ENCODE measurements at places on chromosomes 7 and 10. TPM values are rescaled to one million over a fixed set of nuclear protein-coding genes. Genes with fewer than 3 reads are reported as not detected.

Gene MORN4
- 3.9 TPM for total RNA-seq

Gene EEPD1
- total RNA-seq, result 0.33 TPM

Gene STOX1
- 0.11 TPM for total RNA-seq

Gene ASZ1
- not detected for total RNA-seq

Gene PLEKHS1
- not detected for total RNA-seq

Gene KAZALD1
- 1.1 TPM for total RNA-seq

Gene MMP21
- total RNA-seq, result 0.07 TPM

Gene GPC2
- 2.2 TPM for total RNA-seq

Gene PAPOLB
- 0.04 TPM for total RNA-seq

Gene TNKS2
- 58.0 TPM for total RNA-seq

GRCh38 chr7:1691096-1691495 lies 21.0 kb downstream of the ELFN1 start:
- no peak for DNase-seq

- no peak for DNase-seq
These were observed 56.1 kb downstream of the ATAD1 start for GRCh38 chr10:87761892-87762291.

DNA sequence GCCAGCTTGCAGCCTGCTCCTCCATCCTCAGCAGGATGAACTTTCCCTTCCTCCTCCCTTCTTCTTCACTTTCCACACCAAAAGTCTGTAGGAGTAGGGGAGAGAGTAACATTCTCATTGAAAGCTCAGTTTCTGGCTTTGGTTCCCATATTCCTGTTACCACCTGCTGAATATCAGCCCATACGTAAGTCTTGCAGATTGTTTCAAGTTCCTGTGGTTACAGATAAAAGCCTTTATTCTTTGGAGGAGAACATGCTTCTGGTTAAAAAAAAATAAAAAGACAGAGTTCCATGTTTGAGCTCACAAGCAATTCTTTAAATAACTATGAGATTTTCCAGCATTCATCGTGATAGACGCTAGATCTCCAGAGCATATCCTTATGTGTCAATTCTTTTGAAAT lies 637.3 kb downstream of the SUGCT start:
- no peak for DNase-seq

GRCh38 chr7:85498031-85498430 lies 311.2 kb upstream of the SEMA3D start:
- DNase-seq, result no peak

GRCh38 chr7:34389332-34390078 lies 268.5 kb upstream of the NPSR1 start:
- DNase-seq, result no peak

DNA sequence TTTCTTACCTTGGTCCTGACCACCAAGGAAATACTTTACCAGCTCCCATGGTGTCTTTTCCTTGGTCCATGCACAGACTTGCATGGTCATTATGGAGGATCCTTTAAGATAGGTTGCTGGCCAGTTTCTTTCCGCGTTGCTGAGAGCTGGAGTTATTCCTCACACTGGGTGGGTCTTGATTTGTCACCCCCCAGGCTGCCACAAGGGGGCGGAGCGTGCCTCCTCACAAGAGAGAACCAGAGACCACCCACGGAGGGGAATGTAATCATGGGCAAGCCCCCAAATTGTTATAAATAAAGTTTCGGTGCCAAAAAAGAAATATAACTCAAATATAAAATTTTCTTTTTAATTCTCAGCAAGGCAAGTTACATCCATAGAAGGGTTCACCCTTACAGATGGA lies 10.5 kb upstream of the TRIM24 start:
- DNase-seq, result no peak

GRCh38 chr7:22586101-22586785 lies 86.3 kb upstream of the STEAP1B start:
- no peak for DNase-seq

DNA sequence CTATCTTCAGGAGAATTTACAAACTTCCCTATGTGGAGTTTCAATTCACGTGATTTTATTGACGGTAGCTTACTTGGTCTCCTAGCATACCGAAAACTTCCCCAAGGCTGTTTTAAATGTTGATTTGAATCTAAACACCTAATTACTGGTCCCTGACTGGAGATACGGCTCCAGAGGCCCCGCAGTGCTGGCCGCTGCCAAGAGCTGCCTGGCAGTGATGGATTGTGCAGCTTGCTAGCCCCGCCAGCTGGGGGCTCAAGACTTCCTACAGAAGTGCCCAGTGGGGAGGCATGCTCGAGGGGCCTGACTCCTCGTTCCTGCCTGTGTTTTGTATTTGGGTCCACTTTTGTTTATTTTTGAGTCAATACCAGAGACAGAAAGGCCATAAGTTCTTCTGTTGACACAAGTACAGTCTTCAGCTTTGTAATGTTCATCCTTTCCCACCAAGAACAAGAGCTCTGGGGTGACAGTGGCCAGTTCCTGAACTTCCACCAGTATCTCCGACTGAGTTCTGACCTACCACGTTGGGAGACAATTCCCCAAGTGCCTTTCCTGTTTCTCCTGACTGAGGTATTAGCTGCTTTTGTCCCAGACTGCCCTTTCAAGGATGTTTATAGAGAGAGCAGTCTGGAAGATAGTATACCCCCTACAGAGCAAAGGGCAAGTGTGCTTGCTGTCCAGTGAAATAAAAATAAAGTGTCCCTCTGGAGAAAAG lies 80.7 kb upstream of the CXCL12 start:
- no peak for DNase-seq

- no peak for DNase-seq
These were observed 81.3 kb downstream of the ZFAND4 start for GRCh38 chr10:45591280-45591679.

DNA sequence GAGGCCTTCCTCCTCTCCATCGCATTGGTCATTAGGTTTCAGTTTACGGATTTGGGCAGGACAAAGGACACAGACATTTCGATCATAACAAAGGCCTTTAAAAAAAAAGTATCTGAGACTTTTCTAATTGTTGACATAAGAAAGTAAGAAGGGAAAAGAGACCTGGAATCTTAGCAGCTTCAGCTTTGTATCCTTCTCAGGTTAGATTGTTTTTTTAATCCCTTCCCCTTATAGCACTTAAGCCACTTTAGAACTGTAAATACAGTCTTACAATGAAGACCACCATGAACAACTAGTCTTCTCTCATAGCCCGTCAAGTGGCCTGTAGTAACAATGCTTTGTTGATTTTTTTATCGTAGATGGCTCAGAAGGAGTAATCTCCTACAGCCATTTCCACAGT lies 45.2 kb downstream of the LMTK2 start:
- DNase-seq, result no peak

- DNase-seq, result no peak
These were observed 228.4 kb downstream of the FANK1 start for GRCh38 chr10:126124668-126125349.

DNA sequence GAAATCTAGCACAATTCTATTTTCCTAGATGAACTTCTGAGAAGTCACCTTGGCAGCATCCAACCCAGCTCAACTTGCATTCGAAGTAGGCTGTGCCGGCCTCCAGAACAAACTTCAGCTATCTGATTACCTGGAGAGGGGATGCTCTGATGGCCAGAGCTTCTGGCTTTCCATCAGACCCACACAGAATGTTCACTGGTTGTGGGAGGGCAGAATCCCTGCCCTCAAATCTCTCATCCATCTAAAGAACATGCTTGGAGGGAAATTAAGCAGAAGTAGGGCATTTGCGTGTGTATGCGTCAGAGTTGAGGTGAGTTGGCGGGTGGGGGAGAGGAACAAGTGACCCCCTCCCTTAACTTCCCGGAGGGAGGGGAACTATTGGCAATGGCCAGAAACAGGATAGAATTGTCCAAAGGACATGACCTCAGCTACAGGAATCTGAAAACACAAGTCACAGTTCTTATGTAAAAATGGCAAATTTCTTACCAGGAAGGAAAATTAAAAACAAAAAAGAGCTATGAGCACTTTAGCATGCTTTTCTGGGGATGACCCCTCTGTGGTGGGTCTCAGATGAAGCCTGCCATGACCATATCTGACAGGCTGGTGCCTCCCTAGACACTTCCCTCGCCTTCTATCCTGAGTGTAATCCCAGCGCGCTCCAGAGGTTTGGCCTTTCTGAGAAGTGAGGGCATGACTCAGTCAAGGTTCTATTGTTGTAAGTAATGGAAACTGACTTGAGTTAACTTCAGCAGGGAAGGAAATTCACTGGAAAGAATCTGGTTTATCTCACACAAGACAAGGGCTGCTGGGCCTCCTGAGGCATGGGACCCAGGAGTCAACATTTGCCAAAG lies 278.8 kb downstream of the RPS24 start:
- DNase-seq, result peak; percentile 73

- no peak for DNase-seq
These were observed 188.4 kb upstream of the C7orf33 start for GRCh38 chr7:148402159-148402558.

- no peak for DNase-seq
These were observed 439 bp downstream of the RBP4 start for GRCh38 chr10:93600446-93601145.

DNA sequence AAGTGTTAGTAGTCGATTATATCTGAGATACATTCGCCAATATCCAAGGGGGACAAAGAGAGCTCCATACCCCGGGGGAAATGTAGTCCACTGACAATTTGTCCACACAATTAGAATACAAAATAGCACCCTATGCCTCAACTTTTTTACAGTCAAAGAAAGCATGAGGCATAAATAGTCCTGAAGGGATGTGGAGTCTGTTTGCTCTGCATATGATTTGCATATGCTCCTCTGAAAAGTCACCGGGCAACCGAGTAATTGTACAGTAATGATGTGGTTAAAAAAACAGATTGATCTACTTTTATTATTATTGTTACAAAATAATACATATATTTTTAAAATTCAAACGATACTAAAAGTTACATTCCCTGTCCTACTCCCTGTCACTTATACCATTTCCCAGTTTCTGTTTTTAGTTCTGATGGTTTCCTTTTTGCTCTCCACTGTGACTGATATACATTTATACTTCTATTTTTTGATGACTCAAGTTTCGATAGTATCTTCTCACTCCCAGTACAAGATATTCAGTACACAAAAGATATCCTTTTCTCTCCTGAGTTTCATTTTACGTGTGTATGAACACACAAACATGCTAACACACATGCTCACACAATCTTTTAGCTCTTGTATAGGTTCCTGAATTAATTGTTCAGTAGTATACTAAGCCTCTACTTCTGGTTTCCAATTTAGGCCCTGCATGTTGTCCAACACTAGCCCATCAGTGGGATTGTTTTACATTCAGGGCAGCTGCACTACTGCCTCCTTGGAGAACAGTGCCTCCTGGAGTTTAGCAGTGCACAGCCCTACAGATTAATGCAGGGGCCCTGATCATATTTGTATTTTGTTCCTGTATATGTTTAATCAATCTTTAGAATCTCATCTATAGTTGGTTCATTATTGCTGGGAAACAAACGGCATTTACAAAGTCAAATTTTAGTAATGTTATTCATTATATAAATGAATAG lies 130.9 kb downstream of the TES start:
- no peak for DNase-seq

DNA sequence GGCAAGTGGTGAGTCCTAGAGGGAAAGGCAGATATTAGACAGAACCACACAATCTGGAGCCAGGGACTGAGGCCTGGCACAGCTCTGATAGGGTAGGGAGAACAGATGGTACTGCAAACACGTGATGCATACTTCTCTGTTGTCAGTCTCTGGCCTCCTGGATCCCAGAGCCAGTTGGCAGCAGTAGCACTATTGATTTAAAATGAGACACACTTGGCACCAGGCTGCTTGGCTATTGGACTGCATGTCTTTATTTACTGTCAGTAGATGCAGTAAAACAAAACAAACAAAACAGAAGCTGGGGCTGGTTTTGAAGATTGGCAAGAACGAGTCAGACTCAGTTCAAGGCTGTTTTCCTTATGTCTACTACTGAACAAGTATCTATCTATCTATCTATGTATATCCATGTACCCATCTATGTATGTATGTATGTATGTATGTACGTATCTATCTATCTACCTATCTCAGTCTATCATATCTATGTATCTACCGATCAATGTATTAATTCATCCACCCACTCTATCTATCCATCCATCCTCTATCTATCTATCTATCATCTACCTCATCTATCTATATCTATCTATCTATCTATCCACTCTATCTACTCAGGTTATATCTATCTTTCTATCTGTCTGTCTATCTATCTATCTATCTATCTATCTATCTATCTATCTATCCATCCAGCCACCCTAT lies 23.4 kb upstream of the MGAM2 start:
- no peak for DNase-seq

DNA sequence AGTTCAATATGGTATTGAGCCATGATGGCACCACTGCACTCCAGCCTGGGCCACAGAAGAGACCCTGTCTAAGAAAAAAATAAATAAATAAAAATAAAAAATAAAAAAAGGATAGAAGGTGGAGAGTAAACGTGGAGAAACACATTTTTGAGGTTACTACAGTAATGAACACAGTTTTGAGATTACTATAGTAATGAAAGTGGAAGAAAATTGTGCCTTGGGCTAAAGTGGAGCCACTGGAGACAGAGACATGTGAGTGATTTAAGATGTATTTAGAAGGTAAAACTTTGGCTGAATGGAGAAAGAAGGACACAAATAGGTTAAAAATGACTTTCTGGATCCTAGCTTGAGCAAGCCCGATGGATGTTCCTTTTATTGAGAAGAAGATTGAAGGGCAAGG lies 76.8 kb downstream of the HGF start:
- no peak for DNase-seq

DNA sequence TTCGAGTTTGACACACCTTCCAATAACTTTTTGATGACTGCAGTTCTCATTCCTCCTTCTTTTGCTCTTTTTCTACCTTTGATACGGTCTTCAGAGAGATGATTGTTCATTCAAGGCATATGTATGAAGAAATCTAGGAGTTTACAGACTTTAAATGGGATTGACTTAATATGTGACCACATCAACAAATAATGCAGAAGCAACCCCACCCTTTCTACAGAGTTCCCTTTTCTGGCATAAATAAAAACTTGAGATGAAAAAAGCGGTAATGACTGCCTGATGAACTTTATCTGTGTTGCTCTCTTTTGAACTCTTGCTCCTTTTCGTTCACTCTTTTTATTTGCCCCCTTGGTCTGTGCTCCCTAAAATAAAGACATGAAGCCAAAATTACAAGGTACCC lies 161.7 kb downstream of the C7orf25 start:
- DNase-seq, result no peak

DNA sequence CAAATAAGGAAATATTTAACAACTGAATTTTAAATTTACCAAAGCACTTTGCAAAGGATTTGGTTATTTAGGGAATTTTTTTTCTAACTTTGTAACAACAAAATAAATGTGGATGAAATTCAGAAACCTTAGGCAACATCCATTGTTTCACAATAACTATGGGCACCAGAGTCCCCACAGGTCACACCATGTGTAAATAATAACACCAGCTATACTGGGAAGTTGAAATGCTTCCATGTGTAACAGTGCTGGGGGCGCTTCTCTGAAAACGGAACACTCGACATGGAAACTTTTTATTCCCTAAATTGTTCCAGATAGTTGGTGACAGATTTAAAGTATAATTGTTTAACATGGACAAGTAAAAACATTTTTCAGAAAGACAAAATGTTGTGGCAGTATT lies 818.6 kb downstream of the TNS3 start:
- no peak for DNase-seq

- no peak for DNase-seq
These were observed 1.4 kb upstream of the LCOR start for GRCh38 chr10:96830511-96831199.
